ENCODE measurements at places on chromosomes 4 and X.

DNA sequence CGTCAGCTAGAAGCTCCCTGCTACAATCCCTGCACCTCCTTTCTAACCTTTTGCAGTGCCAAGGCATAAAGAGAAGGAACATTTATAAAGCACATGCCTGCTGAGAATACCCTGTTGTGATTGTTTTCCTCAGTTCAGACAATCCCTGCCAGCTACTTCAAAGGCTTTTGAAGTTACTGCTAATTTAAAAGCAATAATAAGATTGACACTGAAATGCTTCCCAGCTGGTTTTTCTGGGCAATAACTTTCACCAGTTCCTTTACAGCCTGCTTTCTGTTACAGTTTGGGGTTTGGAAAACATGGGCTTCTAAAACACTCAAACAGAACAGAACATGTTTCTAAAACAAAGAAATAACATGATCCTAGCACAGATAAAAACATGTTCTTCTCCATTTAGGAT is 232.3 kb upstream of the CPEB2 start:
- no peak for DNase-seq

DNA sequence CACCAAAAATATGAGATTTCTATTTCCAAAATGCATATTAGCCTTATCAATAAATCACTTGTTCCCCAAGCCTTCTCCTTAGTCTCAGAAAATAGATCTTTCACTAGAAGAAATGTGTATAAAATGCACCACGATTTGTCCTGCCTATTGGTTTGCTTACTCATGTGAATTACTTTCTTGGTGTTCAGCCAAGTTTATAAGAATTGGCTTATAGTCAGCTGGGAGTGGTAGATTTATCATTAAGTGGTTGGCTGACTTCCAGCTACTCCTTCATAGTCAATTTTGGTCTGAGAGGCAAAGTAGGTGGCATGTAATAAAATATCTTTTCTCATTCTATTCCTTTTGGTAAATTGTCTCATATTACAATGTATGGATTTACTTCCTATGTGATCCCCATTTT is 1.3 kb downstream of the SULT1E1 start:
- no peak for DNase-seq

- peak; percentile 5 for DNase-seq
Measured at GRCh38 chrX:109398833-109399232, 83.1 kb downstream of the GUCY2F start.

DNA sequence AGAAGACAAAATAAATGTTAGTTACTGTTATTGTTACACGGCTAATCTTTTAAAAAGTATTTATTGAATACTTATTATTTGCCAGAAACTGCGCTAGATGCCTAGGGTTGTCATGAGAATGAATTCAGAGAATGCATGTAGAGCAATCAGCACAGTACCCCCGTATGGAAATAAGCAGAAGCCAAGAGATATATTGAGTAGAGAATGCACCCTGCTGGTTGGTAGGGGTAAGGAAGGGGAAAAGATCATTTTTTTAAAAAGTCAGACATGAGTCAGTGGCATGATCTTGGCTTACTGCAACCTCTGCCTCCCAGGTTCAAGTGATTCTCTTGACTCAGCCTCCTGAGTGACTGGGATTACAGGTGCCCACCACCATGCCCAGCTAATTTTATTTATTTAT is 13.1 kb upstream of the DRP2 start:
- peak; percentile 48 for DNase-seq

Measured in osteoblast (primary cell).